ENCODE measurements at places on chromosomes 11 and 22. TPM values are rescaled to one million over a fixed set of nuclear protein-coding genes. Genes with fewer than 3 reads are reported as not detected.

The FBXO3 gene
- total RNA-seq, result 52.1 TPM

The MRGPRX3 gene
- not detected for total RNA-seq

The OR51B5 gene
- not detected for total RNA-seq

The MRGPRF gene
- not detected for total RNA-seq

The NTM gene
- total RNA-seq, result not detected

The NAP1L4 gene
- total RNA-seq, result 455 TPM

GRCh38 chr22:27642104-27642800 lies 159.3 kb downstream of the MN1 start:
- no peak overlapping the region for H3K4me3 ChIP-seq
- no peaks in the 10 kb centered on the region for H3K4me1 ChIP-seq
- no peak for DNase-seq
- no peaks in the 10 kb centered on the region for H3K36me3 ChIP-seq
- H3K27me3 ChIP-seq, result peaks cover 2% of the 10 kb centered on the region
- no peak overlapping the region for H3K27ac ChIP-seq

DNA sequence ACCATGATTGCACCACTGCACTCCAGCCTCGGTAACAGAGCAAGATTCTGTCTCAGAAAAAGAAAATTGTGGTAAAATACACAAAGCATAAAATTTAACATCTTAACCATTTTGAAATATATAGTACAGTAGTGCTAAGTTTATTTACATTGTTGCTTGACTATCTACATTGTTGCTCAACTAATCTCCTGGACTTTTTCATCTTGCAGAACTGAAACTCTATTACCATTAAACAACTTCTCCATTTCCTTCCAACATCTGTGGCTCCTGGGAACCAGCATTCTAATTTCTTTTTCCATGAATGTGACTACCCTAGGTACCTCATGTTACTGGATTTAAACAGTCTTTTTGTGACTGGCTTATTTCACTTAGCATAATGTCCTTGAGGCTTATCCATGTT lies 13.5 kb upstream of the VWA5A start:
- H3K27ac ChIP-seq, result no peak overlapping the region
- DNase-seq, result no peak

DNA sequence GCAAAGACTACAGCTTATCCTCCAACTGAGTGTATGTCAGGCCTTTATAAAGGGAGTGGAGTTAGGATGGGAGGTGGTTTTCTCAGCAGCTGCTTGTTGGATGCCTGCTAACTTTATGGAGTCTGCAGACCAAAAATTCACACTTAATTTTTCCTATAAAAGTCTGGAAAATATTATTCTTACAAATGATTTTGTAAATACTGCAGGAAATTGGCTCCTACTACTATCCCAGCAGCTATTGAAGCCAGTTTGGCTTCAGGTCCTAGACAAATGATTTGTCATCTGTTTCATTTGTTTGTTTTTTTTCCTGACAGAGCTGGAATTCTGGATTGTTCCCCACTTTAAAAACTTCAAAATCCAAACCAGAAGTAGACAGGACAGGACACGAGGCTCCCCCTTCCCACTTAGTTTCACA lies 292.5 kb downstream of the TMEM135 start:
- no peaks in the 10 kb centered on the region for H3K27me3 ChIP-seq
- peaks cover 1% of the 10 kb centered on the region for H3K4me1 ChIP-seq
- H3K27ac ChIP-seq, result no peak overlapping the region
- DNase-seq, result no peak

GRCh38 chr11:91124363-91124762 lies 901.5 kb upstream of the CHORDC1 start:
- no peaks in the 10 kb centered on the region for H3K27me3 ChIP-seq
- no peak overlapping the region for H3K4me3 ChIP-seq
- H3K36me3 ChIP-seq, result no peaks in the 10 kb centered on the region
- H3K27ac ChIP-seq, result no peak overlapping the region
- H3K4me1 ChIP-seq, result no peaks in the 10 kb centered on the region
- DNase-seq, result no peak

- H3K36me3 ChIP-seq, result no peaks in the 10 kb centered on the region
- H3K4me3 ChIP-seq, result no peak overlapping the region
- DNase-seq, result no peak
- no peak overlapping the region for H3K27ac ChIP-seq
- H3K27me3 ChIP-seq, result peaks cover 43% of the 10 kb centered on the region
Observed at GRCh38 chr22:32969502-32969901, 88.7 kb downstream of the SYN3 start.

- no peaks in the 10 kb centered on the region for H3K4me1 ChIP-seq
- no peaks in the 10 kb centered on the region for H3K36me3 ChIP-seq
- no peak for DNase-seq
- H3K4me3 ChIP-seq, result no peak overlapping the region
- H3K27me3 ChIP-seq, result no peaks in the 10 kb centered on the region
- H3K27ac ChIP-seq, result no peak overlapping the region
Observed at GRCh38 chr11:41031551-41032060, 427.8 kb downstream of the LRRC4C start.

GRCh38 chr22:39662686-39663052 lies 92.1 kb downstream of the CACNA1I start:
- no peak overlapping the region for H3K27ac ChIP-seq
- H3K27me3 ChIP-seq, result peaks cover 12% of the 10 kb centered on the region
- H3K36me3 ChIP-seq, result no peaks in the 10 kb centered on the region
- DNase-seq, result no peak
- H3K4me1 ChIP-seq, result peaks cover 30% of the 10 kb centered on the region

DNA sequence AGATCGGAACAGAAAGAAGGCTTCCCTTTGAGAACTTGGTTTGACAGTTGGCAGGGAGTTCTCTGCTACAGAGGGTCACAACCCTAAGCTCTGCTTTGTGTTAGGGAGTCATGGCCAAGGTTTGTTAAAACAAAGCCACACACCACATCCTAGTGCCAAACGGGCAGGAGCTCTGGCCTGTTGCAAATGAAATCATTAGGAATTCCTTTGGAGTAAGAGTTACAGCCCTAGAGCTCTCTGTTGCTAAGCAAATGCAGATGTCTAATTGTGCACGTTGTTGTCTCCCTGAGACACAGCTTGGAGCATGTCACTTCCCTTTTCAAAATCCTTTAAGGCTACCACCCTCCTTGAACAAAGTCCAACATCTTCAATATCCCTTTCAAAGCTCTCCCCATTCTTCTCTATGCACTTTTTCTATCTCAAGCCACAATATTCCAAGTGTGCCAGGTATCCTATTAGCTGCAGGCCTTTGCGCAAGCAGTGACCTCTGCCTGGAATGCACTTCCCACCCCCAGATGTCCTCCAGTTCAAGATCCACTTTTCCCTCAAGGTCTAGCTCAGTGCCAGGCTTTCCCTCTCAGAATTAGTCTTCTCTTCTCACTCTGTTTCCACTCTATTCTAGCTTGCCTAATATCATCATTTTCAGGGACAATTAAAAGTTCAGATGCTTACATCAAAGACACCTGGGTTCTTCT lies 253.7 kb upstream of the POU2AF2 start:
- H3K27me3 ChIP-seq, result no peaks in the 10 kb centered on the region
- no peak overlapping the region for H3K4me3 ChIP-seq
- H3K27ac ChIP-seq, result no peak overlapping the region
- DNase-seq, result no peak
- no peaks in the 10 kb centered on the region for H3K36me3 ChIP-seq

DNA sequence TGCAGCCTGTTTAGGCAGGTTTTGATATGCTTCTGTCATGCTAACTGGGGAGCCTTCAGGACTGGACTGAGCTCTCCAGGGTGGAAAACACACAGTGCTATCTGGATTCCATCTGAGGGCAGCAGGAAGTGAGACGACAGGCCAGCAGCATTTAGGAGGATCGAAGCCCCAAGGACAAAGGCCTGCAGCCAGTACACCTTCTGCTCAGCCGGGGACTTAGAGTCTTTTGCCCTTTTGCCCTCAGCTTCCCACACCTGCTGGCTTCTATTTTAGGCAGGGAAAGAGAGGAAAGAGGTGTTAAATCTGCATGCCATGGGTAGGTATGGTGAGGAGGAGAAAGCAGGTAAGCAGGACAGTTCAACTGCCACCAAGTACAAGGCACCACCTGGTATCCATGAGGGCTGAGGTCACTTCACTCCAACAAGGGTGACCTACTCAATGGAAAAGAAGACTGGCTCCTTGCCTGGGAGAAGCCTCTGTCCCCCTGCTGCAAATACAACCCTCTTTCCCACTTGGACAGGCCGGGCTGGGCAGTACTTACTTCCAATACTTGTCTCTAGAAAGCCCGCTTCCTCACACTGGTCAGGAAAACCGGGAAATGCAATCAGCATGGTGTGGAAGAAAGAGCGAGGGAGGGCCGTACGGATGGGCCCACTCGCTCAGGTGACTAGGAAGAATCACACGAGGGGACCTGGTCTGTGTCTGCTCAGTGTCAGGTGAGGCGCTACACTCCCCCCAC lies 12.3 kb downstream of the LARGE2 start:
- no peaks in the 10 kb centered on the region for H3K36me3 ChIP-seq
- no peak for DNase-seq
- peaks cover 11% of the 10 kb centered on the region for H3K4me1 ChIP-seq
- H3K27me3 ChIP-seq, result no peaks in the 10 kb centered on the region
- no peak overlapping the region for H3K27ac ChIP-seq
- H3K4me3 ChIP-seq, result no peak overlapping the region

DNA sequence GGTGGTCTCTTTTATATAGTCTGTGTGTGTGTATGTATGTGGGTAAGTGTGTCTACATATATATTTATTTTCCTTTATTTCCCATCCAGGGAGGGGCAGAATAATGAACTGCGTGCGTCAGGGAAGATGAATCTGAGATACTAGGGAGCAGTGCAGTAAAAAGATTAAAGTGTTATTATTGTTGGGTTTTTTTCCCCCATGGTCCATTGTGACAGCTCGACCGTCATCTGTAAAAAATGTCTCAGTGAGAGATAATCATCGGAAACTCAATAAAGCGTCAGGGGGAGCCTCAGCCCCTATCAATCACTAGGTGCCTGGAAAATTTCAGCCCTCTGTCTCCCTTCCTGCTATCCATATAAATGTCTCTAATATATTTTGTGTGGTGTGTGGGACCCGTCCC lies 64.6 kb downstream of the CLPB start:
- no peaks in the 10 kb centered on the region for H3K27me3 ChIP-seq
- H3K36me3 ChIP-seq, result peaks cover 11% of the 10 kb centered on the region
- DNase-seq, result no peak
- no peak overlapping the region for H3K27ac ChIP-seq
- no peaks in the 10 kb centered on the region for H3K4me1 ChIP-seq
- H3K4me3 ChIP-seq, result no peak overlapping the region

DNA sequence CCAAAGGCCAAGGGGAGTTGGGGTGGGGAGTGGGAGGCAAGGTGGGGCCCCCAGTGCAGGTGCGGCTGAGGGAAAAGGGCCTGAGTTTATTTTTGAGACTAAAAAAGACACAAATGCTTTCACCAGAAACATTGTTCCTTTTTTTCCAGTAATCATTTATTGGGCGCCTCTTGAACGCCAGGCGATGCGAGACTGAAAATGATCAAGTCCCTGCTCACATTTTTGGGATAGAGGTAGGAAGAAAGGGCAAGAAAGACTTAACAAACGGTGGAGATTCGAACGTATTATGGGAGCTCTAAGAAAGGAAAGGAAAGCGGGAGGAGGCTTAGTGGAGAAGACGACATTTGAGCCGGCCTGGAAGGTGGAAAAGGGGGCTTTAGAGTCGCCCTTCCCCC lies 796 bp upstream of the SF3B2 start:
- peaks cover 5% of the 10 kb centered on the region for H3K27me3 ChIP-seq
- H3K36me3 ChIP-seq, result peaks cover 3% of the 10 kb centered on the region
- no peak for DNase-seq
- H3K4me1 ChIP-seq, result peaks cover 44% of the 10 kb centered on the region
- H3K4me3 ChIP-seq, result peak overlapping the region; percentile 93

DNA sequence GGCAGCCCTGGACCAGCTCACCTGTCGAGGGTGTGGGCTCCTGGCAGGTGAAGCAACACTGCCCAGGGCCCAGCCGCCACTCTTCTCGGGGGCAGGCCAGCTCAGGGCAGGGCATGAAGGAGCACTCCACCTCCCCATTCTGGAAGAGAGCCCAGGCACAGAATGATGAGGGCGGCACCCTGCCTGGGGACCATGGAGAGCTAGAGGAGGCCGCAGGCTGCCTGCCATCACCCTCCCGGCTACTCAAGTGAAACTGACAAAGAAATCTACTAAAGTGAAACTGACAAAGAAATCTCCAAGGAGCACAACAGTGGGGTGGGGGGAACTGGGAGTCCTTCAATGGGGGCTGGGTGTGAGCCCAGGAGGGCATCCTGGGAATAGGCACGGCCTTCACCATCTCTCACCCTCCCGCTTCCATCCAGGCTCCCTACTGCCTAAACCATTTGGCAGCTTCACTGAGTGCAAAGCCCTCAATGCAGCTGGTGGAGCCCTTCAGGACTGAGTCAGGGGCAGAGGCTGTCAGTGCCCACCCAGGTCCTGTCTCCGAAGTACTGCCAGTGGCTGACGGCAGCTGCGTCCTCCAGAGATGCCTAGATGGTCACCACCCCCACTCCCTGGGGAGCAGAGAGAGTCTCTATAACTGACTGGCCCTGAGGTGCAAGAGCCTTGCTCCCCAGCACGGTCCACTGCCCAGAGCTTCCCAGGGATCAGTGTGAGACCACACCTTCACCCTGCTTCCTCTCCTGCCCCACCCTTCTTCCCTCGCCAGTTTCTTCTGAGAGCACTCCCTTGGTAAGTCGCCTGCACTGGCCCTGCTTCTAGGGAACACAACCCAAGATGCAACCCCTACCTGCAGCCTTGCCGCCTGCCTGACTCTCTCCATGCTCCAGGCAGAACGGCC lies 21.7 kb downstream of the VWCE start:
- no peak overlapping the region for H3K27ac ChIP-seq
- peaks cover 1% of the 10 kb centered on the region for H3K27me3 ChIP-seq
- H3K4me1 ChIP-seq, result no peaks in the 10 kb centered on the region
- H3K36me3 ChIP-seq, result no peaks in the 10 kb centered on the region
- no peak overlapping the region for H3K4me3 ChIP-seq

DNA sequence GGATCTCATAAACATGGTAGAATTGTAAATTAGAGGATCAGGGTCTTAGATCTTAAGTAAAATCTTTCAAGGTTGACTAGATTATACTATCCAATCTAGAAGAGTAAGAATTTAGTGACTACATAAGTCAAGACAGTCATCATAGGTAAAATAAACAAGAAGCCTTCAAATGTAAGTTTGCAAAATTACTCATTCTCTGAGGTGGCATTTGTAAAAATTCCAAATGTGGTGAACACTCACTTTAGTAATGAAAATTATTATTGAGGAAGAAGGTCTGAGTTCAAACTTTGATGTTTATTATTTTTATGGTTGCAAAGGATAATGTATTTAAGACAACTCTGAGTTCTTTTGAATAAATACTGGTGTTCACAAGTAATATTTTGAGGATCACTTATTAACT lies 4.6 kb downstream of the HYLS1 start:
- no peaks in the 10 kb centered on the region for H3K27me3 ChIP-seq
- peaks cover 23% of the 10 kb centered on the region for H3K4me1 ChIP-seq

DNA sequence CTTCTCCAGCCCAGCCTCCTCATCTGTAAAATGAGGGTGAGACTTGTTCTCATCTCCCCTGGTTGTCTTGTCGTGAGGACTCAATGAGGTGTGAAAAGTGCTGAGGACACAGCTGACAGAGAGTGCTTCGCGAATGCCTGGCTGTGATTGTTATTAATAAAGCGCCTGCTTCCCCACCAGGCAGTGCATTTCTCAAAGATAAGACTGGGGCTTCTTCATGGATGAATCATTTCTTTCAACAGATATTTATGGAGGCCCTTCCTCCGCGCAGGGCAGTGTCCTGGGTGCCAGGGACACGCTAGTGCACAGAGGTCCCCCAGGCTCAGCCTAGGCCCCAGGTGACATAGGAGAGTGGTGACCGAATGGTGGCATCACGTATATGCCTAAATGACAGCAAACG lies 34.3 kb upstream of the SHISAL1 start:
- H3K4me3 ChIP-seq, result no peak overlapping the region
- peaks cover 2% of the 10 kb centered on the region for H3K27me3 ChIP-seq
- no peak for DNase-seq
- H3K27ac ChIP-seq, result no peak overlapping the region
- peaks cover 3% of the 10 kb centered on the region for H3K4me1 ChIP-seq
- no peaks in the 10 kb centered on the region for H3K36me3 ChIP-seq

All from naive thymus-derived CD8-positive, alpha-beta T cell (primary cell).